ENCODE measurements at places on chromosomes 16 and 17. TPM values are rescaled to one million over a fixed set of nuclear protein-coding genes. Genes with fewer than 3 reads are reported as not detected.

DNA sequence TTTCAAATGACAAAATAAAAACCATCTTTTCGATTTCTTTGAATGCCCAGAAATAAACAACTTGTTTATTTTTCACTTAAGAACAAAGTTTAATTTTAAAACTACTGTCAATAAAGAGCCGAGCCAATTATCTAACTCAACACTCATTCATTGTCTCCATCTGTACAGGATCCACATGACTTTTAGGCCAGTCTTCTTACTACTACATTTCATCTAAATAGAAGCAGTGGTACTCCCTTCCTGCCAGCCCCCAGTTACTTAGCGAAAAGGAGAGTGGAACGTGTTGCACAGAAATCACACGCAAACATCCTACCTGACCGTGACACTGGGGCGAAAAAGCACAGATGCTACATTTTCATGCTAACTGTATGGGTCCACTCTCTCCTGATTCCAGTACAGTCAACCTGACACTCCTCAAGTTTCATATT, 1.2 kb downstream of the GNA13 start:
- DNase-seq = no peak

- no peak for DNase-seq
These were observed 86.8 kb downstream of the CMIP start for GRCh38 chr16:81531419-81531821.

DNA sequence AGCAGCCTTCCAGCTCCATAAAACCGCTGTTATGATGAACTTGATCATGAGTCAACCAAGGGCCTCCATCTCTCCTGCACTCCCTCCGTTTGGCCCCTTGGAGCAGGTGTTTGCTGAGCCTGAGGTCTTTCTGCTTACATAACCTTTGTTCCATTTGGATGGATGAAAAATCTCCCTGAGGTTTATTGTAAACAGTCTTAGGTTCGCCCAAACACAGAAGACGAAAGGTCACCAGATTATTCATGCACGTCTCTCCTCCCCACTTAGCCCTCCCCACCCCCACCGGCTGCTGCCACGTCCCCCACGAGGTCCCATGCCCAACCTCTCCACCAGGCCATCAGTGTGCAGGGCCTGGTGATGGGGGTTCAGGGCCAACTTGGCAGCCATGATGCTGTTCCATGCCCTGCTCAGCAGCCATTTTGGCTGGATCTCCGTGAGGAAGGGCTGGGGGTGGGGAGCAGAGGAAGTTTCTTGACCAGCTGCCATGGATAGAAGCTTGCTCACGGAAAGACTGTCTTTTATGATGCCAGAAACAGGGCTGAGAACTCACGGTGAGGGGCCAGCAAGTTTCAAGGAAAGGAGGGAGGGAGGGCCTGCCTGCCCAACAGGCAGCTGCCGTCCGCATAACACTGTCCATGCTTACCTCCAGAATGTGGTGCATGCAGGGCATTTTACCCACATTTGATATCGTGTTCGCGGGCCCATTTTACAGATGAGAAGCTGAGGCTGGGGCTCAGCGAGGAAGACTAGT, 47.8 kb upstream of the FOXF1 start:
- DNase-seq = no peak

Gene CCL16
- polyA plus RNA-seq = not detected

GRCh38 chr17:78120971-78121800, 7.4 kb downstream of the TMC6 start:
- DNase-seq = no peak

Gene PYY
- polyA plus RNA-seq = not detected

Measured in naive B cell (primary cell).